Activated CD4-positive, alpha-beta T cell treated with anti-CD3 and anti-CD28 coated beads for 48 hours (primary cell): ENCODE measurements at places on chromosomes 13 and 19.

DNA sequence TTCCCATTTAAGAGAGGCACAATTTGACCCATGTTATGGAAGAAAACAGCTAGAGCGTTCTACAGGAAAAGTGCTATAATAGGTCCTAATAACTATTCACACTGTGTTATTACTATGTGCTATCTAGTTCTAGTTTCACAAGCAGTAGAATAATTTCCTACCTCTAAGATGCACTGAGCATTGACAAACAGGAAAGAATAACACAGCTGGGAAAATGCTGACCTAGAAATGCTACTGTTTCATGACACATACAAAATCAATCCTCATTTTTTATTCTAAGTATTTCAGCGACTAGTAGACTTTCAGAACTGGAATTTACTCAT is 259.5 kb downstream of the ITGBL1 start:
- DNase-seq = no peak

- peak; percentile 76 for DNase-seq
These were observed 15.3 kb downstream of the TNFSF14 start for GRCh38 chr19:6654347-6655310.

DNA sequence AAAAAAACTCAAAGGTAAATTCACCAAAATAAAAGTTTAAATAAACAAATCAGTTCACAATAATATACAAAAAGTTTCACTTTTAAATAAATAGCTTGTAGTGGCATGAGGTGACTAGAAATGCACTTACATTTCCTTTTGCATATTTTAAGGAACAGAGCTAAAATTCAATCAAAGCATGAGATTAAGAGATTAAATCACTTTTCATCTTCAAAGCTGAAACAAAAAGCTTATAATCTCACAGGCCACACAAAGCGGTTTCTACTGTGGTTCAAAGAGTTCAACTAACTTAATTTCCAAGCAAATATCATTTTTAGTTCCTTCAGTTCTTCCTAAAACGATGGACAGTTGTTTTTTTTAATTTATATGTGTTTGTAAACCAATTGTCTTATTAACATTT is 38.9 kb downstream of the TSC22D1 start:
- DNase-seq = no peak

DNA sequence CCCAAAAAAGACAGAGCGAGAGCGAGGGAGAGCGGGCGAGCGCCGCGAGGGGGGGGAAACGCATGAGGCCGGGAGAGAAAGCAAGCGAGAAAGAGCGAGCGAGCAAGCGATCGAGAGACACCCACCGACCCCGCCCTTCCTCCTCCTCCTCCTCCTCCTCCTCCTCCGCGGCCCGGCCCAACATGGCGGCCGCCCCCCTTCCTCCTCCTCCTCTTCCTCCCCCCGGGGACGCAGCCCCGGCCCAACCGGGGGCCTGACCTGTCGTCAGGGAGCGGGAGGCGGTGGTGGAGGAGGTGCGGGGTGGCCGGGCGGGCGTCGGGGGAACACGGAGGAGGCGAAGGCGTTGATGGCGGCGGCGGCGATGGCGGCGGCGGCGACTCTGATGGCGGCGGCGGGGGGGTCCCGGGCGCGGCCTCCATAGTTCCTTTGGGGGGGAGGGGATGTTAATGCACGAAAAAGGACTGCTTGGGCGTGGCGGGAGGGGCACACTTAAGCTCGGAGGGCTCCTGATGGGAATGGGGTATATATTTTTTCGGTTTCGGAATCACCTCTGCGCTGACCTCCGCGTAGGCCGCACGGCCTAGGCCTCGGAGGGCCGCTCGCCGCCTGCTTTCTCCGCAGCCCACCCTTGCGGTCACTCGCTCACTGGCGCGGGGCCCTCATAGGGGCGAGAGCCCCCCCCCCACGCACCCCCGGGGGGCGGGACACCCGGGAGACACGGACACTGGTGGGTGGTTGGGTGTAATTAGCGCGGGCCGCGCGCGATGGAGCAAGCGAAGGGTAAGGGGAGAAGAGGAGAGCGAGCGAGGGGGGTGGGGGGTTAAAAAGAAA is 1.2 kb downstream of the ZC3H4 start:
- peak; percentile 90 for DNase-seq

DNA sequence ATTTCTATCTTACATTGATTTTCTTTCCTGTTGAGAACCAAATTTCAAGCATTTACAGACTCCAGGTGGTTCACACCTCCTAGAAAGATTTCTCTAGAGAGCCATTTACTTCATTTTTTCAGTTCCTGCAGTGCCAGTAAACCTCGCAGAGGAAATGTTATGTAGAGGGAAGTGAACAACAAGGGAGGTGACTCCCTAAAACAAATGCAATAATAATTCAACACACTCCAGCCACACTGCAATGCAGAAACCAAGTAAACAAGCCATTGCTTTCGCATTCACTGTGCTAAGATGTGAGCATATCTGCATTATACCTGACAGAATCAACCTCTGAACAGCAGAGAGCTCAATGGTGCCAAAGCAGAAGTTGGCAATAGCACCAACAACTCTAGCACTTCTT is 215.1 kb downstream of the RBM26 start:
- DNase-seq = no peak

- peak; percentile 54 for DNase-seq
These were observed 3.2 kb upstream of the LGALS13 start for GRCh38 chr19:39599116-39599515.

DNA sequence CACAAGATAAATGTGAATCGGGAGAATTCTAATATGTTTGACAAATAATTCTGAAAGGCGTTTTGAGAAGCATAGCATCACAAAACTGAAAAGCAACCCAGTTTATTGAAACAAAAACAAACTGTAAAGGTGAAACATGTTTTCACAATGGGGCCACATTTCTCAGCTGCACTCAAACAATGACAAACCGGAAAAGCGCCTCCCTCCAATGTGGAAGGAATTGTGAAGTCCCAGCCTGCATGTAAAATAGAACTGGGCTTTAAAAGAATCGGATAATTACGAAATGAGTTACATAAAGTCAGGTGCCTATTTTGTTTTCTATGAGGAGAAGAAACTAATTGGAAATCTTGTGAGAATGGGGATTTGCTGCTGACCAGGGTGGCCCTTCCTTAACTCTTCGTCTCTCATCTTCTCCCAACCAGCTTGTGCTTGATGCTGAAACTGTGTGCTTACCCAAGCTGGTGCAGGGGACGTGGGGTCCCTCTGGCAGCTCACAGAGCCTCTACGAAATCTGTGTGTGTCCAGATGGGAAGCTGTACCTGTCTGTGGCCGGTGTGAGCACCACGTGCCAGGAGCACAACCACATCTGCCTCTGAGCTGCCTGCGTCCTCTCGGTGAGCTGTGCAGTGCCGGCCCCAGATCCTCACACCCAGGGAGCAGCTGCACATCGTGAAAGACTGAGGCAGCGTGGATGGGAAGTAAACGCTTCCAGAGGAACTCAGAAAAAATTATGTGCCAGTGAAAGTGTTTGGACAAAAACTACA is 109.4 kb downstream of the SACS start:
- DNase-seq = no peak

- no peak for DNase-seq
These were observed 15.9 kb downstream of the KL start for GRCh38 chr13:33032037-33032625.

GRCh38 chr13:80814541-80814940 is 473.6 kb upstream of the SPRY2 start:
- DNase-seq = no peak
